ENCODE measurements at places on chromosomes 11 and 22.

GRCh38 chr11:130042093-130042591, 27.6 kb upstream of the APLP2 start:
- no peak for DNase-seq

DNA sequence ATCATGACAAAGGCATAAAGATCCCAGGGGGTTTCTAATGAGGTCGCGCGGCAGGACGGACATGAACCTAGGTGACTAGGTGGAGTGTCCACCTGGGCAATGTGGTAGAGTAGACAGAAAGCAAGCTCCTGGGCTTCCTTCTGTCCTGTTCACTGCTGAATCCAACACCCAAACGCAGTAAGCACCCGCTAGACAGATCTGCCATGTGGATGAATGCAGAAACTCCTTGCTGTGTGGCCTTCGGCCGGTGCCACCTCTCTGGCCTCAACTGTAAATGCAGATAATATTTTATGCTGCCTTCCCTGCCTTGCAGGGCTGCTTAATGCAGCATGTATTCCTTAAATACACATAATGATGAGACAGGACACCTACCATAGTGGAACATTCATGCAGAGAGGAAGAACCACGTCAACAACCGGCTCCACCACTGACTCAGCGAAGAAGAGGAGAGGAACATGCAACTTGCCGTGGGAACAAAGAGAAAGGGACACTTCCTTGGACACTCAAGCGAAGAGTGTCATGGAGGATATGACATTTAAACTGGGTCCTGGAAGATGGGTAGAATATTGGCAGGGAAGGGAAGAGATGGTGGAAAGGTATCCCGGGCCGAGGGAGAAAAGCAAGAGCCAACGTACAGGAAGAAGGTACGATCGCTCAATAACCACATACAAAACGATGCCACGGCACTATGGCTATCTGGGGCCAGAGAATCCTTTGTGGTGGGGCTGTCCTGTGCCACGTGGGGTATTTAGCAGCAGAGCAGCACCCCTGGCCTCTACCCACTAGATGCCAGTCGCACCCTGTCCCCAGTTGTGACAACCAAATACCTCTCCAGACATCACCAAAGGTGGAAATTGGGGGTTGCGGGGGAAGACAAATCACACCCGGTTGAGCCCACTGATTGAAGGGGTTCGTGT, 30.8 kb downstream of the MYH9 start:
- peak; percentile 56 for DNase-seq

DNA sequence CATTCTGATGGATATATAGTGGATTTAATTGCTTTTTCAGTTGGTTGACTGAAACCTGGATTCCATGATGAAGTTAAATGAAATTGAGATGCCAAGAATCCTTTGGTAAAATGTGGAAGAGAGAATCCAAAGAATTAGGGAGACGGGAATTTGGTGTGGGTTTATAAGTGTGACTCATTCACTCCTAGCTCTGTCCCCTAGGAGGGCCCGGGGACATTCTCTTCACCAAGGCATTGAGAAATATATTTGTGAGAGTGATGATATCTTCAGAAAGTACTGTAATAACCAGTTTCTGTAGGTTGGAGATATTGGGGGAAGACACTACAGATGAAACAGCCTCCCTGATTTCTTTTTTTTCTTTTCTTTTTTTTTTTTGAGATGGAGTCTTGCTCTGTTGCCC, 13.6 kb upstream of the PHOX2A start:
- no peak for DNase-seq

DNA sequence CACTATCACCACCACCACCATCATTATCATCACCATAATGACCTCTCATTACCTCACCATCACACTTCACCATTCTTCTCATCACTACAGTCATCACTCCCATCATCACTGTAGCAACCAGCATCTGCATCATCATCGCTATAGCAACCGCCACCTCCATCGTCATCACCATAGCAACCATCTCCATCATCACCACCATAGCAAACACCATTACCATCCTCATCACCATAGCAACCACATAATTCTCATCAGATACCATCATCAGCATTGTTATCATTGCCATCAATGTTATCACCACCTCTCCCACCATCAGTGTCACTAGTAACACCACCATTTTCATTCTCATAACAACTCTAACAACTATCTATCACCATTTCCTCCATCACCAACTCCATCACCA, 23.1 kb upstream of the CD82 start:
- no peak for DNase-seq

GRCh38 chr22:47286590-47286989, 524.1 kb downstream of the TBC1D22A start:
- no peak for DNase-seq

GRCh38 chr22:37187552-37187890, 526 bp downstream of the C1QTNF6 start:
- no peak for DNase-seq

DNA sequence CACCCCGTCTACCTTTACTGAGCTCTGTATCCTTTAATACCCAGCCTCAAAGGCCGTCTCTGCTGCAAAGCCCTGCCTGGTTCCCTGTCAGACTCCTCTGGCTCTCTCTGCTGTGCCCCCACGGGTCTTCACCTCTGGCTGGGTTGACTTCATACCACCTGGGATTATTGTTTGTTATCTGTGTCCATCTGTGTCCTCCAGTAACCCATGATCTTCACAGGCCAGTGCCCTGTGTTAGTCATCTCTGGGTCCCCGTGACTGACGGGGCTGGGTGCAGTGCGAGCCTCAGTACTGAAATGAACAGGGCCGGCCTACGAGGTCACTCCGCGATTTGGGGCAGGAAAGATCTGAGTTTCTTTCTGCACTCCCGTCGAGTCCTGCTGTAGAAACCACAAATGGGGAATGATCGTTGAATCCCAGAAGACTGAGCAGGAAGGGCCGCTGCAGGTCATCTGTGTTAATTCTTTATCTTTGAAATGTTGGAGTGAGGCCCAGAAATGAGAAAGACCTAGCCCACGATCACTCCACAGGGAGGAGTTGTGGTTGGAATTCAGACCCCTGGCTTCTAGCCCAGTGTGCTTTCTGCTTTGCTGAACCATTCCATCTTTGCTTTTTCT, 12.3 kb upstream of the TUB start:
- DNase-seq: no peak

- DNase-seq: no peak
Observed at GRCh38 chr22:27709919-27710675, 91.5 kb downstream of the MN1 start.

DNA sequence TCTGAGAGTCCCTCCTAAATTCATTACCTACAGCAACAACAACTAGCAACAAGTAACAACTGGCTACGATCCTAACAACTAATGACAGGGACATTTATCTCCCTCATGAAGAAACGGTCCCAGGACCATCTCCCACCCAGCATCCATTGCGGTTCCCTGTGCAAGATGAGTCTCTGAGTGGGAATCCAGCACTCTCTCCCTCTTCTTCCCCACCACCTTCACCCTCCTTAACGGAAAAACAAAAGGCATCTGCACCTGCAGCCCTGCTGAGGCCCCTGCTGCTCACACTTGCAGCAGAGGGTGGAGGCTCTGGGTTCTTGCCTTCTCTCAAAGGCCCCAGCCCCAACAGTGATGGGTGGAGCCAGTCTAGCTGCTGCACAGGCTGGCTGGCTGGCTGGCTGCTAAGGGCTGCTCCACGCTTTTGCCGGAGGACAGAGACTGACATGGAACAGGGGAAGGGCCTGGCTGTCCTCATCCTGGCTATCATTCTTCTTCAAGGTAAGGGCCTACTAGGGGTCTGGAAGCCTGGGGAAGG, at the start of gene CD3G:
Gene CD3G (plus strand): TSS at position 364 of the 535 bp plus-strand sequence. CDS start 80 bp downstream, at position 444.
- DNase-seq: peak; percentile 81

- DNase-seq: no peak
Observed at GRCh38 chr11:10329935-10330334, 25.1 kb downstream of the ADM start.

GRCh38 chr11:120746836-120747609, 235.5 kb downstream of the GRIK4 start:
- DNase-seq: no peak

DNA sequence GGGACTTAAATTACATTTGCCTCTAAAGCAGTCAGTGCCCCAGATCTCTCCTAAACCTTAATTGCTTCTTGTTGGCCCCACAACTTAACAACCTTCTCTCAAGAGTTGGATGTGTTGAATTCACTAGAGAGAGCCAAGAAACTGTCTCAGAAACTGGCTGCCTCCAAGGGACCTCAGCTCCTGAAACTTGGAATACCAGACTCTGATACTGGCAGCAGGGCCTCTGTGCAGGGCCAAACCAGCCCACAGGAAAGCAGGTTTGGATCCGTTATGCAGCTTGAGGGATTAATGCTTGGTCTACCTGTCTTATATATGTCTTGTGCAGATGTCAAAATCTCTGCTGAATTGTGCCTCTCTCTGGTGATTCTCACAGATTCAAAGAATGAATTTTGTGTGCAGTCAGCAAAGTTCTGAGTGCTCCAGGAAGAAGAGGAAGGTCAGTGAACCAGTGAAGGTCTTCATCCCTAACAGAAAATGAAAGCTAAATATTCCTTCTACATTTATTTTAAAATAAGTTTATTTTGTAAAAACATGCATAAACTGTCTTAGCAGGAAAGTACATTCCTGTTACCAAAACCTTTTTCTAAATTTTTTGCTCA, 70.8 kb downstream of the LIF start:
- no peak for DNase-seq

DNA sequence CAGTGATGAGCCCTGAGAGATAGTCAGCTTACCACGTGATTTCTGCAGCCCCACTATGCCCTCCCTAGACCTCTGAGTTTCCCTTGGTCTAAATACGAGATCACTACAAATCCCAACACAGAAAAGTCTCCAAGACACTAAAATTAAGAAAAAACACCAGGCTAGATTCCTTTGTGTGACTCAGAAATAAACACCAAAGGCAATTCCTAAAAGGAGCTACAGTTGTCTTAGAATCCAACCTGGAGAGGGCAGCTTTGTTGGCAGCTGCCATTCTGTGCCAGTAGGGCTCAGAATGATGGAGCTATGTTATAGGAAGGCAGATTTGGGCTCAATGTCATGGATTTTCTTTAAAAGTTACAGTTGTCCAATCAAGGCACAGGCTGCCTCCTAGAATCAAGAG, 37.1 kb upstream of the HMGXB4 start:
- DNase-seq: no peak

DNA sequence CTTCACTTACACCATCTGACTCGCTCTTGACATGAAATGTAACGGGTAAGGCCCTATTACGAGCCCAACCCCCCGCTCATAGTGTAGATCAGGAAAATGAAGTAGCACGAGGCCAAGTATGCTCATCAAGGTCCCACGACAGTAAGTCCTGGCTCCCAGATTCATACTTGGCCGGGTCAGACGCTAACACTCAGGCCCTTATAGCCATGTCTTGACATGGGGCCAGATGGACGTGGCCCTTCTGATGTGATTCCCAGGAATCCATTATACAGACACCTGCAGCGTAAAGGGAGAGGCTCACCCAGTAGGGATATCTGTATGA, 175.1 kb downstream of the CEP164 start:
- no peak for DNase-seq

DNA sequence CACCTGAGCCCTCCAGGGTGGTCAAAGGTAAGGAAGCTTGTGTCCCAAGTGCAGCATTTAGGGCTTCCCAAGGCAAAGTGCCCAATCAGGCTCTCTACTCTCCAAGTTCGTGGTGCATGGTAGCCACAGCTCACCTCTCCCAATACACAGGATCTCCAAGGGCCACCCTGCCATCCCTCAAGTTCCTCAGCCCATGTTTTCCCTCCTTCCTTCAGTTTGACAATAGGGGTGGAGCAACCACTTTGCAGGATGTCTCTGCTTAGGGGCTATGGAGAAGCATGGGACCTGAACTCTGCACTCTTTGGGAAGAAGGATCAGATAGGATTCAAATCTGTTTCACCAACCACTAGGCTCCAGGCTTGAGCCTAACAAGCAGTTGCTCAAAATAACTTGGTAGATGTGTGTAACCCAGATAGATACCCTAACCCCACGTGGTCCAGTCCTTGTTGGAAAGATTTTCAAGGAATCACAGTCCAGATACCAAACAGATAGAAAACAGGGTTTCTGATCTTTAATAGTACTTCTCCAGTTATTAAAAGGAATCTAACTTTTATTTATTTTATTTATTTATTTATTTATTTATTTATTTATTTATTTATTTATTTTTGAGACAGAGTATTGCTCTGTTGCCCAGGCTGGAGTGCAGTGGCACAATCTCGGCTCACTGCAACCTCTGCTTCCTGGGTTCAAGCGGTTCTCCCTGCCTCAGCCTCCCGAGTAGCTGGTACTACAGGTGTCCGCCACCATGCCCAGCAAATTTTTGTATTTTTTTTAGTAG, 248.1 kb downstream of the CTTN start:
- DNase-seq: no peak

- DNase-seq: no peak
Observed at GRCh38 chr11:91243630-91244029, 981.0 kb upstream of the FAT3 start.

DNA sequence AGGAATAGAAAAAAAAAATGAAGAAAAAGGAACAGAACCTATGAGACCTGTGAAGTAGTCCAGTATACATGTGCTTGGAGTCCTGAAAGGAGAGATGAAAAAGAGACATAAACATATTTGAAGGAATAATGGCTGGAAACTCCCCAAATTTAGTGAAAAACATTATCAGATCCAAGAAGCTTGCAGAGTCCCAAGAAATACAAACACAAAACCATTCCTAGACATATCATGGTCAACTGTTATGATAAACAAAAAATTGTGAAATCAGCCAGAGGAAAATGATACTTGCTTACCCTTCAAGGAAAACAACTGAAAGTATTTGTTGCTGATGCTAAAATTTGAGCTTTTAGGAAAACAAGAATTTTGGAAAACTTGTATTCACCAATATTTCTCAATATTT, 250.1 kb downstream of the DDX10 start:
- DNase-seq: no peak

DNA sequence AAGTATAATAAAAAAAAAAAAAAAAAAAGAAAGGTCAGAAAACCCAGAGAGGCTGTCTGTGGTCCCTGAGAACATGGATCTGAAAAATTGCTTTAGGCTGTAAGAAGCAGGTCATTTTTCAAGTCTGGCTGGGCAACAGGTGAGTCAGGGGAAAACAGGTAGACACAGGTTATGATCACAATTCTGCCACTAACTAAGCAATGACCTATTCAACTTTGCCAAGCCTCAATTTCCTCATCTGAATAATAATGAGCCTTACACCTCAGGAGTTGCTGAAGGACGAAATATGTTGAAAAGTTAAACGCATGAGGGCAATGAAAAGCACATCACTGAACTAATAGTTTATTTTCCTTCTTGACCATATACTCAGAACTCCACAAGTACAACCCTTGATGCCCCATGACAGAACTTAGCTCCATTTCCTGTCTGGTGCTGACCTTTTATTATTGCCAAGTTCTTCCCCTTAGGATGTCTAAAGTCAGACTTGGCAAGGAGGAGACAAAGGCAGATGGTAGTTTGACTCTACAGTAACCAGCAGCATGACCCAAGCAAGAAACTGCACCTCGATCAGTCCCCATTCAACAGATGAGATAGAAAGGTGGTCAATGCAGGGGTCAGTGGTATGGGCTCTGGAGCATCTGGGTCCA, 93.6 kb downstream of the SYN3 start:
- no peak for DNase-seq

Measured in activated CD4-positive, alpha-beta T cell treated with anti-CD3 and anti-CD28 coated beads, Interleukin-2, Interleukin-4, amounts not matched to agents 100 ng/mL and 50 ng/mL, durations not matched to agents 16 hours and 8 hours (primary cell).